ENCODE measurements at places on chromosomes 7 and 10.

DNA sequence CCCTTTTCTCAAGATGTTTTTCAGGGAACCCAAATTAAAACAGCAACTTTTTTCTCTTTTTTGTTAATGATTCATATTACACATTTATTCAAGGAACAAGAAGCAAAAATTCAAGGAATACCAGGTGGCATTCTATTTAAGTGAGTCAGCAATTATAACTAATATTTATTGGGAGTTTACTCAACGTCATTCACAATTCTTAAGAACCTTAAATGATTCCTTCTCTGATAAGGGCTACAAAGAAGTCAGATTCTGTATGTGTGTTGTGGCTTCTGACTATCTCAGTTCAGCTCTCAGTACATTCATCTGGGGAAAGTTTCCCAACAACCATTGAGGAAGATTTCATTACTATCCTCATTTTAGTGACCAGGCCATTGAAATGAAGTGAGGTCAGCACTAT lies 470.7 kb upstream of the AKR1E2 start:
- no peak for DNase-seq

- no peak for DNase-seq
Measured at GRCh38 chr10:66639371-66639770, 286.5 kb upstream of the LRRTM3 start.

DNA sequence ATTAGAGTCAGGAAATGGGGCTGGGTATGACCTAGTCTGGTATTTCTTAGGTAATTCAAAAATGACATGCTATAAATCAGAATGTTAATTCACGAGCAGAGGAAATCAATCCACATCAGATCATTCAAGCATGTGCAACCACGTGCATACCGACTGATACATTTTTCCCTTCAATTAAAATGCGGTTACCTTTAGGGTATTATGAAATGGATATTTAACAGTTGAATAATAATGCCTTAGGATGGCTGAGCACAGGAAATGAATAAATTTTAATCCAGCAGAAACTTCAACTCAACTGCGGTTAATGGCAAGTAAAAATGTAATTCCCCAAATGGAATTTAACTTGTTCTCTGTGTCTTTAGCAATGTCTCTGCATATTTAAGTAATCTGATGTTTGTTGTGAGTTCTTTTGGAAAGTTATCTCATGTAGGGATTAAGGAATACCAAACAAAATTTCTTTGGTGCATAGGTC lies 9.2 kb downstream of the CPA2 start:
- DNase-seq: no peak

DNA sequence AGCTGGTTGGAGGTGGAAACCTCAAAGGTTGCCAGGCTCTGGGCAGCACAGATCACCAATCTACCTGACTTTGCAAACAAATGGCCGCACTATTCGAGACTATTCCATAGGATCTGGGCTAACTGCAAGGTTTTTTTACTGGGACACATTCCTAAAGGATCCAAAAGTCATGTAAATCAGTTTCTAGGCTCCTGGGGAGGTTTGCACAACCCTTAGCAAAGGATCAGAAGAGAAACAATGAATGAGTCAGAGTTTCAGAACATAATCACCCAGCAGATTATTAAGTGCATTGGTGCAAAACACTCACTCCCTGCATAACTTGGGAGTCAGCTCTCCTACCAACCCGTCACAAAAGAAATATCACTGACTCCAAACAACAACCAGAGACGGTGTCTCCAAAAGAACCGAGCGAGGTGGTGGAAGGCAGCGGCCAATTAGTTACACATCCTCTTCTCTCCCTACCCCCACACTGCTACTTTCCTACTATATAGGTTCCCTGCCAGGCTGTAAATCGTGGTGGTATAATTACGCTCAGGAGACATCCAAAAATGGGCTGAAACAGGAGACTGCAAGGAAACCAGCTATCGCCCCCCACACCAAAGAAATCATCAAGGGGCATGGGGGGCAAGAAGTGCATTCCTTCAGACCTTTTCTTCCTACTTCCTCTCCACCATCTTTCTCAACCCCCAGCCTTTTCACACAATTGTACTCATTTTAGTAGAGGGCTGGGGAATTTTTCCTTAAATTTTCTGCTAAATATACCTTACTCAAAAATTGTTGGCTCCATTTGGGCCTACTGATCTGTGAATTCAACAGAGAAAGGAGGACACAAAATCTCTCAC lies 3.2 kb downstream of the UBE2H start:
- no peak for DNase-seq

- no peak for DNase-seq
Measured at GRCh38 chr10:14468023-14468441, 137.3 kb upstream of the FRMD4A start.

DNA sequence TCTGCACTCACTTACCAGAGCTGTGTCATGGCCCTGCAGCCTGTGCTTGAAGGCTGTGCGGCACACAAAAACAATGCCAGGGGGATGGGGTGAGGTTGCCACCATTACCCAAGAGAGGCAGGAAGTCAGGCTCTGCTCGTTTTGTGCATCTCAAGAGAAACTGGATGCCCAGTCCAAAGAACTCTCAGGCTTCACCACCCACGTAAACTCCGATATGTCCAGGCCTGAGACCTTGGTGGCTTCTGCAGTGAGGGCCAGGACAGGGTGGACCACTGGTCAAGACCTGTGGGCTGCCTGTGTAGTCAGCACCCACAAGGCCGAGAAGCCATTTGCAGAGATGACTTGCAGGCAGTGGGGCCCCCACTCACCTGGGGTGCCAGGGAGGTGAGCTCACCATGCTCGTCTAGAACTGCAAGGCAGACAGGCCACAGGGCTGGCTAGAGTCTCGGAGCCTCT lies 54.7 kb upstream of the EBF3 start:
- no peak for DNase-seq

- DNase-seq: no peak
Measured at GRCh38 chr10:12484002-12484918, 134.9 kb downstream of the CAMK1D start.

DNA sequence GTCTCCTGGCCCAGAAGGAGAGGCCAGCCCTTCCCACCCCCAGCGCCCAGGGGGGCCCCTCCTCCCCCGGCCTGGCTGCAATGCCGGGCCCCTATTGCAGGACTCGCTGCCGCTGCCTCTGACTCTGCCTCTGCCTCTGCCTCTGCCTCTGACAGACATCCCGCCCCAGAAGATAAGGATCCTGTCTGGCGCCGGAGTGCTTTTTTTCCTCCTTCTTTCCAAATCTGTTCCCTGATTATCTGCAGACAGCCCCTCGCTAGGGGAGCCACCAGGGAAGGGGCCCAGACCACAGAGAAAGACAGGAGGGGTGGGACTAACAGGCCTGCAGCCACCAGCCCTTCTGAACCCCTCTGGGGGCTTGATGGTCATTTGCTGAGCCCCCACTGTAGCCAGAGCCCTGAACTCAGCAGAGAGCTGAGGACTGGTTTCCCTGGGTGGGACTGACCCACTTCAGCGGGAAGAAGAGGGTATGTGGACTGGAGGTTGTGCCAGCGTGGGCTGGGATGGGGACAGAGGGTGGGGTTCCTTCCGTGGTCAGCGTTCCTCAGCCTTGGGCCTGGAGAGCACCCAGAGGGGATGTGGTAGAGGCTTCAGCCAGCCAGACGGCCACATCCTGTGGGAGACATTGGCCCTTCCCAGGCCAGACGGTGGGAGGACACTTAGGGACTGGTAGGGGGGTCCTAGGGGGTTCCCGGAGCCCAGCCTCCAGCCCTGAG lies 22.8 kb downstream of the UNC5B start:
- no peak for DNase-seq

GRCh38 chr7:1234881-1235500 lies 2.3 kb downstream of the UNCX start:
- DNase-seq: no peak

GRCh38 chr10:110040767-110041478 lies 33.1 kb downstream of the ADD3 start:
- DNase-seq: no peak

DNA sequence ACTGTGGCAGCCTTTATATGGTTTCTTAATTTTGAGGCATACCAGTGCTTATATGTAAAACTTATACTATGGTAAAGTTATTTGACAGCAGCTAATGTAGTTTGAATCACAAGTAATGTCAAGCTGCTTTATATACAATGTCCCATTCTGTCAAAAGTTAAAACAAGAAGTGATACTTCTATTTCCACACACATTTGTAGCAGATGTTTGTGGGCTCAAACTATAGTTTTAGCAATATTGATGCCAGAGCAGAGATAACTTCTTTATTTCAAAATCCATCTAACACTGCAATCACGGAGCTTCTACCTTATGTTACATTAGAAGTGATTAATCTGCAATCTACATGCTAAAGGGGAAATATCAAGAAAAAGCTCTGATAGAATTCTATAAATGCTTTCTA lies 149.6 kb downstream of the ADK start:
- no peak for DNase-seq

DNA sequence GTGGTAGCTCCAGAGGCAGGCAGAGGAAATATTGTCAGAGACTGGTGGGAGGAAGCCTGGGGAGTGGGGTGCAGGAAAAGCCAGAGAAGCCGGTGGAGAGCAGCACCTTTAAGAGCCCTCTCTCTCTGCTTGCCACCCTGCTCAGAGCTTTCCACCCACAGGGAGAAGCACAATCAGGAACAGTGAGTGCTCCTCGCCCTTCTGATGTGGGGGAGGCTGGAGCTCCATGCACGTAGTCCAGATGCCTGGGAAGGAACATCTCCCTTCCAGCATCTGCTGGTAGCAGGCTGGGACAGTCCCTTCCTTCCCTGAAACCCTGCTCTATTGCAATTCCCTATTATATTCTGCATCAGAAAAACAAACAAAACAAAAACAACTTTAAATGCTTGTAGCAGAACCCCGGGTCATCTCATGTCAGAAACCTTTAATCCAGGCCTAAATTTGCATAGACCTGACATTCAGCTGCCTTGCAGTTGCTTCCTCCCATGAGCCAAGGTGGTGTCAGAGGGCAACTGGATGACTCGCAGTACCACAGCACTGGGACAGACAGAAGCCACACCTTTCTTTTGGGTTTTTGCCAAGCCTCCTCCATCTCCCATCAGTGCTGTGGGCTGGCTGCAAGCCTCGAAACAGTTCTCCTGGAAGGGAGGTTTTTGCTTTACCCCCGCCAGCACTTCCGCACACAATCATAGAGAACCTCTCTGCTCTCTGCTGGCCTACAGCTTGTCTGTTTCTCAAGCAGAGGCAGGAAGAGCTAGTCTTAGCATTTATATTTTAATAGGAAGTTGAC lies 13.1 kb downstream of the AVPI1 start:
- DNase-seq: no peak

- DNase-seq: no peak
Measured at GRCh38 chr7:115332691-115333090, 410.8 kb downstream of the MDFIC start.

- DNase-seq: no peak
Measured at GRCh38 chr10:130771491-130771946, 540.0 kb downstream of the TCERG1L start.

- no peak for DNase-seq
Measured at GRCh38 chr10:4635883-4636282, 190.1 kb upstream of the AKR1E2 start.

GRCh38 chr7:47819607-47819920 lies 128.7 kb downstream of the PKD1L1 start:
- DNase-seq: no peak
